ENCODE measurements at places on chromosomes 2 and 18.

DNA sequence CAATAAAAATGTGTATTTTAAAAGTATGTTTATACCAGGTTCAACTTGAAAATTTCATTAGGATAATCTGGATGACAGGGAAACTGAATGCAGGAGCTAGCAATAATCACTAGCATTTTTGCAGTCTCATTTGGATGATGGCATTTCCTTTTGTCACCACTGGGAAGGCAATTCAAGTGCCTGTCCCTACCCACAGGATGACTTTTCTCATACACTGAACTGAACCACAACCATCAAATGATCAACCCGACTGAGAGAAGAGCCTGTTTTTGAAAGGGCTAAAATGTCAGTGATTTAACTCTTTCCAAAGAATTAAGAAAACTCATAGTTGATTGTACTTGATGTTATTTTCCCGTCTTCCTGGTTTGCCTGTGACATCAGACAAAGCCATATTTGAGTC, 115.0 kb downstream of the FAM124B start:
- DNase-seq = no peak

- no peak for DNase-seq
Observed at GRCh38 chr2:64448041-64448426, 5.9 kb upstream of the LGALSL start.

DNA sequence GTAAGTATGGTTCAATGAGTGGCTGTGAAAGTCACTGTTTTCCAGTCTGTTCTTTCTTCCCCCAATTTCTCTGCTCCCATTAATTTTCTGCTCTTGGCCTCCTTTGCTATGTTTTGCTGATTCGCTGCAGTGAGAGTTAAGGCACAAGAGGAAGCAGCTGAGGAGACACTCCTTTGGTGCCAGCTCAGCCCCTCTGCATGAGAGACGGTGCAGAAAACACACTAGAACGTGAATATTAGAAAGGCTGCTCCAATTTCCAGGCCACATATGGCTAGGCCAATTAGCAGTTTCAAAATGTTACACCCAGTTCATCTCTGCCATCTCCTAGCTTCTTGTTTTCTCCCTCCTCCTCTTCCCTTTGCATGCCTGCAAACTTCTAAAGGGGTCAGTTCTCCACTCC, 38.9 kb downstream of the AKAIN1 start:
- DNase-seq = no peak

DNA sequence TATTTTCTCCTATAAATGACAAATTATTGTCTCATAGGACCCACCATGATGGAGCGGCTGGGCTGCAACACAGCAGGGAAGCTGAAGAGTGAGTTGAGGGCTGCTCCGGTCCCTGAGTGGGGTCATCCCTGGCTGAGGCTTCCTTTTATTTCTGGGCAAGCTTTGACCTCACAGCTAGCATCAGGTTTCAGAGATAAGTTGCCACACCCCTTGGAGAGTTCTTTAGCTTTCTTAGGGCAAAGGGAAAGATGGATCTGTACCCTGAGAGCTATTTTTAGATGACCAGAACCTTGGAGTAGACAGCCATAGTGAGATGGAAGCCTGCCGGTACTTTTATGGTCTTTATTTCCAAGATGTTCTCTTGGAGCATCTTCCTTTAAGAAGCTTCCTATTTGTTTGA, 11.5 kb downstream of the MYL1 start:
- no peak for DNase-seq

- DNase-seq = no peak
Observed at GRCh38 chr2:172087207-172087779, 2.0 kb downstream of the DLX1 start.
